ENCODE measurements at places on chromosomes 5 and 9.

DNA sequence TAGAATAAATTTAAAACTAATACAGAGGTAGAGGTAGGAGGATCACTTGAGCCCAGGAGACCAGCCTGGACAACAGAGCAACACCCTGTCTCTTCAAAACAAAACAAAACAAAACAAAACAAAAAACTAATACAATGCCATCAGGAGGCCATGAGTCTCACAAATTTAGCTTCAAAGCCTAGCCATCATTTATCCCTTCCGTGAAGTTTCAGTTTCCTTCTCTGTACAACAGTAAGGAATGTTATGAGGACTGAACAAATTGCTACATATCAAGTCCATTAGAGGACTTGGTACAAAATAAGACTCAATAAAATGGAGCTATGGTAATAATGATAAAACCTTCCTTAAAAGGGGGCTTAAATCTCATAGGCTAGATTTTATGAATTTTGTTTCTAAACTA lies 60.8 kb downstream of the MAPKAP1 start:
- no peak for DNase-seq

GRCh38 chr5:446066-446882 lies 3.3 kb downstream of the EXOC3 start:
- DNase-seq: no peak

GRCh38 chr5:38465061-38465460 lies 91.4 kb downstream of the LIFR start:
- DNase-seq: no peak

GRCh38 chr5:141664733-141665461 lies 13.7 kb upstream of the FCHSD1 start:
- DNase-seq: peak; percentile 60

DNA sequence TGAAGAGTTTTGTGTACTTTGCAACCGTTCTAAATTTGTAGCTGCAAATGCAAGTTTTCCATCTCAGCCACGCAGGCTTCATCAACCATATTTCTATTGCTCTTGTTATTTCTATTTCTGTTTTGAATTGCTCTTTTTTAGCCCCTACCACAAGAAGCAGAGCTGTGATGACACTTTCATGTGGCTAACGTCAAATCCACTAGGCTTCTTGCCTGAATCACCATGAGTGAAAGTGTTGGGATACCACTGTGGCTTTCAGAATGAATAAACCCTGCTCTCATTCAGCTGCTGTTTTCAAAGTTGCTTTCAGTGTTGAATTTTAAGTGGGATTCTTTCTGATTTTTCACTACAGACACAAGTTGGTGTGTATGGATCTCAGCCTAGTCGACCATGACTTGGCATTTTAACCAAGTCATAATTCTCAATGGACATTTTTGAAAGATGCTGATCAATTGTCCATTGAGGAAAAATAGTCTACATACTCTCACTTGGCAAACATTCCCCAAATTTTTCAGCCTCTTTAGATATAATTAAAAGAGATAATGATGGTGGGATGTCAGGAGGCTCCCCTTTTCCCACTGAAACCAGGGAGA lies 41.0 kb upstream of the MTAP start:
- peak; percentile 7 for DNase-seq

Measured in stimulated activated CD4-positive, alpha-beta T cell treated with anti-CD3 and anti-CD28 coated beads, TNF-alpha, amount 100 ng/mL, for 48 hours (primary cell).